Kidney (tissue), 22 donors: ENCODE measurements at places on chromosomes 12 and 14. TPM values are rescaled to one million over a fixed set of nuclear protein-coding genes. Genes with fewer than 3 reads are reported as not detected.

Gene FAM181A
- not detected for total RNA-seq

Gene VRTN
- not detected for total RNA-seq

Gene ZC2HC1C
- 6.7 TPM for total RNA-seq

Gene GDF3
- total RNA-seq = 0.66 TPM

Gene IL26
- not detected for total RNA-seq

Gene BBOF1
- 14.6 TPM for total RNA-seq

Gene KRT77
- total RNA-seq = not detected

Gene NR1H4
- 42.2 TPM for total RNA-seq

Gene ENO2
- 35.7 TPM for total RNA-seq

Gene FAM222A
- total RNA-seq = 3.7 TPM

Gene GLT8D2
- 7.7 TPM for total RNA-seq

- DNase-seq = no peak
Measured at GRCh38 chr14:55705651-55706364, 125.8 kb downstream of the KTN1 start.

- peak; percentile 12 for DNase-seq
Measured at GRCh38 chr14:29536886-29537511, 390.6 kb downstream of the PRKD1 start.

- DNase-seq = peak; percentile 59
Measured at GRCh38 chr12:64691227-64691794, 67.9 kb downstream of the GNS start.

- DNase-seq = no peak
Measured at GRCh38 chr14:56702515-56702914, 107.8 kb downstream of the OTX2 start.

- DNase-seq = peak; percentile 27
Measured at GRCh38 chr14:95862243-95862642, 14.4 kb upstream of the TUNAR start.

GRCh38 chr14:105500726-105501101 is 9.7 kb downstream of the TEDC1 start:
- DNase-seq = no peak

GRCh38 chr14:59787045-59787674 is 83.4 kb downstream of the RTN1 start:
- no peak for DNase-seq

DNA sequence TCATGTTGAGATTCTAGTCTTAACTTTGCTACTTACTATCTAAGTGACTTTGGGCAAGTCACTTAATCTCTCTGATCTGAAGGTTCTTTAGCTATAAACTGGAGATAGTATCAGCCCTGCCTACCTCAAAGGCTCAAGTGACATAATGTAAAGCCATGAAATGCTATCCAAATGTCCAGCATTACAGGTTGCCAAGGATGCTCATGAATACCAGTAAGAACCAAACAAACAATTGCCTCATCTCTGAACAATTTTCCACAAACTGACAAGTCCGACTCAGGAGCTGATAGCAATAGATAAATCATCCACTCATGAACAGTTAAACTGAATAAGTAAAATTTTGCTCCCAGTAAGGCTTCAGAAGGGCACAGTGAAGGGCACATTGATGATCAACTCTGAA is 51.5 kb downstream of the LMNTD1 start:
- no peak for DNase-seq

- DNase-seq = no peak
Measured at GRCh38 chr12:29314416-29314815, 66.6 kb downstream of the ERGIC2 start.

DNA sequence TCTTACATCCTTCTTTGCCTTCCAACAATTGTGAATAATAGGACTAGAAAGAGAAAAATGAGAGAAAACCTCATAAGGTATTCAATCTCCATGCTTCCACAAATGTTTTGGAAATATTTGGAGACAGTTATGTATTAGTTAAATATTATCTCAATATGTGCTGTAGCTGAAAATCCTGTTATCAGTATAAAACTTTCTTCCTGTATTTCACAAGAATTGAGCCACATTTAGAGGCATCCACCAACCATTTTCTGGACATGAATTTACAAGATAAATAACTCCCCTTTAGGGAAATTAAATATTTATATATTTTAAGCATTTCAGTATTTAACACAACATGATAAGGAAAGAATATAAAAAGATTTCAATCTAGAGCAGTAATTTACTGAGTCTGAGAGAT is 200.3 kb downstream of the GPHN start:
- DNase-seq = no peak

DNA sequence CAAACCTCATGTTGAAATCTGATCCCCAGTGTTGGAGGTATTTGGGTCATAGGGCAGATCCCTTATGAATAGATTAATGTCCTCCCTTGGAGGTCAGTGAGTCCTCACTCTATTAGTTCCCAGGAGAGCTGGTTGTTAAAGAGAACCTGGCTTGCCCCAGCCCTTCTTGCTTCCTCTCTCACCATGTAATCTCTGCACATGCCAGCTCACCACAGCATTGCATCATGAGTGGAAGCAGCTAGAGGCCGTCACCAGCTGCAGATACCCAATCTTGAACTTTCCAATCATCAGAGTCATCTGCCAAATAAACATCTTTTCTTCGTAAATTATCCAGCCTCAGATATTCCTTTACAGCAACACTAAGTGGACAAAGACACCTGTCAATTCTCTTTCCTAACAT is 161.8 kb upstream of the IGF1 start:
- DNase-seq = no peak

DNA sequence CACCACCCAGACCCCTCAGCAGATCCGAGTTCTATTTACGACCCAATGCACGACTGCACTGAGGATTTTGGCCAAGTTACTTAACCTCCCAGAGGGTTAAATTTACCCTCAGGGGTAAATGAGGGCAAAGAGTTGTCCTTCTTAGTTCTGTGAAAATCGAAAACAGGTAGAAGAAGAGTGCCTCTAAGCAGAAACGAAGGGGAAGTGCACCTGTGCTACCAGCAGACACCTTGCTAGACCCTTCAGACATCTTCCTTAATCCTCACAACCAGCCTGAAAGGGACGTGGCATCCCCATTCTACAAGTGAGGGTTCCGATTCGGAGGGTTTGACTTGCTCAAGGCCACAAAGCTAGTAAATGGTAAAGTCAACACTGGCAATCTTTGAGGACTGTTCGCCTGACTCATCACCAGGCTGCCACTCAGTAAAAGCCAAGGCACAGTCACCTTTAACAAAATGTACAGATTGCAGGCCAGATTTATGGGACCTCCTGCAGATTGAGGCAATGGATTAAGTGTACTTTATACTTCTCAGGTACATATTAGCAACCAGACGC is 1.6 kb downstream of the GSG1 start:
- DNase-seq = no peak

GRCh38 chr12:65905405-65905804 is 81.1 kb downstream of the HMGA2 start:
- no peak for DNase-seq

DNA sequence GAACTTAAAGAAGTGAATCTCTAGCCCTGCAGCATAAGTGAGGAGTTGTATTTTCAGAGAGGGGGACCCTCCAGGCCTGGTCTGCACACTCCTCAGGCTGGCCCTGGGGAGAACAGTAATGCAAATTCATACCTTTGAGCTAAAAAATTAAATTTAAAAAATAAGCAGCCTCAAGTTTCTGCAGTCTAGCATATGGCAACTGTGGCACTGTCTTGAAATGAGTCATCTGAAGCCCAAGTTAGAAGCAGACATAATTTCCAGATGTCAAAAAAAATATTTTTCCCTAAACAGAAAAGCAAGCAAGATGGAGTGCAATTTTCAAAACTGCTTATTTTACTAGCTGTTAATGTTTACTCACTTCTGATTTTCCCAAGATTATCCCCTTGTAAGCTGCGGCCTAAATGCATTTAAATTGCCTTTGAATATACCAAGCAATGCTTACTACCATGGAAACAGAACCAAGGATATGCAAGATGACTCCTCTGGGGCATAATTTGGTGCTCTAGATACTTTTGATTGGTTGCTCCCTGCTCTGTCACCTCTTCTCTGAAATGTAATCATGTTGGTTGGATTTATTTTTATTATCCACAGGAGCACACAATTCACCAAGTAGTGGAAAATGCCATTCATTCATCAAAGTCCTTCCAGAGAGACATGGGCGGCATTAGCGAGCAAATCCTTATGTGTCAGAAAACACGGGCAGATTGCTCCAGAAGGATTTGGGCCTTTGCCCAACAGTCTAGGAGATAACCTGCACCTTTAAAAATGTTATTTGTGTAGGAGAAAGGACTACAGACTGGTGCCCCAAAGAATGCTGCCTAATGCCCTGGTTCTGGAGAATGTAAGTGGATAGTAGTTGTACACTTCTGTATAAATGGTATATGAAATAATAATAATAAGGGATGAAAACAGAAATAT is 25.0 kb upstream of the DHRS7 start:
- no peak for DNase-seq

- no peak for DNase-seq
Measured at GRCh38 chr14:38243696-38244240, 12.1 kb downstream of the CLEC14A start.

- no peak for DNase-seq
Measured at GRCh38 chr14:37122288-37122687, 50.1 kb downstream of the SLC25A21 start.

GRCh38 chr12:124390442-124391097 is 95.7 kb downstream of the RFLNA start:
- DNase-seq = no peak

DNA sequence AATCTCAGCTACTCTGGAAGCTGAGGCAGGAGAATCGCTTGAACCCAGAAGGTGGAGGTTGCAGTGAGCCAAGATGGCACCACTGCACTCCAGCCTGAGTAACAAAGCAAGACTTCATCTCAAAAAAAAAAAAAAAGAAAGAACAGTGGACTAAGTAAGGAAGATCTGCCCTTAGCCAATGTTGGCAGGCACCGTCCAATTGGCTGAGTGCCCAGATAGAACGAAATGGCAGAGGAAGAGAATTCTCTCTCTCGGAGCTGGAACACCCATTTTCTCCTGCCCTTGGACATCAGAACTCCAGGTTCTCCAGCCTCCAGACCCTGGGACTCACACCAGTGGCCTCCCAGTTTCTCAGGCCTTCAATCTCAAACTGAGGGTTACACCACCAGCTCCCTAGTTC is 49.9 kb downstream of the ESR2 start:
- no peak for DNase-seq

DNA sequence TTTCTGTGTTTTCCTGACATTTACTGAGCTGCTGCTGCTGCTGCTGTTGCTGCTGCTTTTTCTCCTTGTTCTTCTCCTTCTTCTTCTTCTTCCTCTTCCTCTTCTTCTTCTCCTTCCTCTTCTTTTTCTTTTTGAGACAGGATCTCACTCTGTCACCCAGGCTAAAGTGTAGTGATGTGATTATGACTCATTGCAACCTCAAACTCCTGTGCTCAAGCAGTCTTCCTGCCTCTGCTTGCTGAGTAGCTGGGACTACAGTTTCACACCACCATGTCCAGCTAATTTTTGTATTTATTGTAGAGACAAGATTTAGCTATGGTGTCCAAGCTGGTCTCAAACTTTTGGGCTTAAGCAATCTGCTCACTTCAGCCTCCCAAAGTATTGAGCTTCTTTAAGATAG is 95.8 kb downstream of the TMTC3 start:
- DNase-seq = no peak

- DNase-seq = no peak
Measured at GRCh38 chr14:21997300-21997699, 323.7 kb upstream of the OR4E1 start.
